Stimulated activated CD8-positive, alpha-beta memory T cell treated with anti-CD3 and anti-CD28 coated beads, Interleukin-15, amount 100 ng/mL, for 24 hours (primary cell): ENCODE measurements at places on chromosomes 3 and 15.

GRCh38 chr15:80582816-80583423 is 112.2 kb upstream of the ABHD17C start:
- no peak for DNase-seq

DNA sequence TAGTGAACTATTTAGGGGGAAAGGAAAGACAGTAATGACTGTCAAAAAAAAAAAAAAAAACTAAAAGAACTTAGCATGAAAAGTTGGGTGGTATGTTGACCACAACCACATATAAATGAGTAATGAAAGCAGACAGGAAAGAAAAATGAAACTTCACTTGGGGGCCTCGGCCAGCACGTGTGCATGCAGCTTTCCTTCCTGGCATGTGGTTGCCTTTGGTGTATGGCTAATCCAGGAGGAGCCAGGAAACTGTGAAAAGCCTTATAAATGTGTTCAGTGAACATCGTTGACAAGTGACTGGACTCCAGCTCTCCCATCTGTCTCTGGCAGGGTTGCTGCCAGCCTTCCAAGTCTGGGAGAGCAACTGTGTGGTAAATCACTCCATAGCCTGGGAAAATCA is 195.1 kb downstream of the DTWD1 start:
- no peak for DNase-seq

DNA sequence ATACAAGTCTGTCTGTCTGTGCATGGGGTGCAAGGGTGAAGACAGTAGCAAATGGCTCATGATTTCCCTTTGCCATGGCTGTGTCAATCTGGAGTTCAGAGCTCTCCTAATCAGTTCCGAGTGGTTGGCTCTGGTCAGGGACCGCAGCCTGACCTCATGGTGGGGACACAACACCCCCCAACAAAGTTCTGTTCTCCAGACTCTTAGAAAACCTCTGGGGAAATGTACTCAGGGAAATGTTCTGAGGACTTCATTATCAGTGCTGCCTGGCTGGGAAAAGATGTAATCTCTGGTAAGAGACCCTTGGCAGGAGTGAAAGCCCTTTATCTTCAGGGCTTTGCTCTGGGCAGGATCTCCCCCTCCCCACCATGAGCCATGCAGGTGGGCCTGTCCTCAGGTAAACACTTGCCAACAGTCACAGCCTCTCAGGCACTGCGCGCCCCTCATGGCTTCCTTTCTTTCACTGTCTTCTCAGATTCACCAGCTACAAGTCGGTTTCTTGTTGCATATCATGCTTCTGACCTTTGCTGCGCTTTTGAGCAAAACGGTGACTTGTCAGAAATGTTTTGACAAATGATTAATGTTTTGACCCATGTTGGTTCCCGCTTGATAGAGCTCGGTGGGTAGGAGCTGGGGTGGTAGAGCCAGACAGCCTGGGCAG is 95.5 kb downstream of the ST6GAL1 start:
- DNase-seq, result peak; percentile 19

DNA sequence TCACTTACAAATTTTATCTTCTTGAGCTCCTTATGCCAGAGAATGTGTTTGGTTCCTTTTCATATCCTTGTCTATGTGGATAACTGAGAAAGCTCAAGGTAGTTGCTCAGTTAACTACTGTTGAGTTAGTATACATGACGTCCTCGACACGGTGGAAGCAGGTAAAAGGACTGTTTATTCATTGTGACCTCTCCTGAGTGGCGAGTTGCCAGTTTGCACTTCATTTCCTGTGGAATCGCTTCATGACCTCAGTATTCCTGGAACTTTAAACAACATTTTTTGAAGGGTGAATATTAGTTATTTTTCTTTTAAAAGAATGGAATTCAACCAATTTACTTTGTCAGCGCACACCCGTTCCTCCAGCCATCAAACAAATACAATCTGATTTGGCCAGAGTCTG is 1.2 kb upstream of the TPRG1 start:
- no peak for DNase-seq

- no peak for DNase-seq
Observed at GRCh38 chr3:47523310-47524073, 10.0 kb upstream of the ELP6 start.

DNA sequence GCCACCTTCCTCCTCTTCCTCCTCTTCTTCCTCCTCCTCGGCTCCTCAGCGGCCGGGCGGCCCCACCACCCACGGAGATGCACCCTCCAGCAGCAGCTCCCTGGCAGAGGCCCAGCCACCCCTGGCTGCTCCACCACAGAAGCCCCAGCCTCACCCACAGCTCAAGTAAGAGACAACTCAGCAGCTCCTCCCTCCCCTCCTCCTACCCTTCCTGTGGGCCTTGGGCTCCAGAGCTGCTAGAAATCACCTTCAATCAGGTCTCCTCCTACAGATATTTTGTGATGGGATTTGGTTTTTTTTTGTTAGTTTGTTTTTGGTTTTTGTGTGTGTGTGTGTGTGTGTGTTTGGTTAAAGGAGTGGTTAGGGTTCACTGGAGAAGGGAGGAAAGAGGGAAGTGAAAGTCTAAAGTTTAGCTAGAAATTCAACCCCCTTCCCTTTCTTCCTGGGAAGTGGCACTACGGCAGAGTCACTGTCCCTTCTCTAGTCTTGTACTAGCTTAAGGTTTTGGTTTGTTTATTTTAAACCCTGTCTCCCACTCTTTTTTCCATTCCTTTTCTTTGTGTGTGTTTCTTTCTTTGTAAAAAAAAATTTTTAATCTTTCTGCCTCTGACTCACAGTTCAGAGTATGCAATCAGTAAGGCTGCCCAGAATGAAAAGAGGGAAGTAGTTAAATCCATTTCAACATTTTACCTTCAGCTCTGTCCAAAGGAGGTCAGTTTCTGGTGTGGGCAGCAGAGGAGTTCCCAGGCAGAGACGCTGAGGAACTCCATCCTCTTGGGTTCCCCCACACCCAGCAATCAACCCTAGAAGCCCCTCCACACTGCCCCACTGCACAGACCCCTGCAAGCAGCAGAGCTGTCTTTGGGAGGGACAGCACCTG is 29.0 kb upstream of the TIMP4 start:
- DNase-seq, result no peak

DNA sequence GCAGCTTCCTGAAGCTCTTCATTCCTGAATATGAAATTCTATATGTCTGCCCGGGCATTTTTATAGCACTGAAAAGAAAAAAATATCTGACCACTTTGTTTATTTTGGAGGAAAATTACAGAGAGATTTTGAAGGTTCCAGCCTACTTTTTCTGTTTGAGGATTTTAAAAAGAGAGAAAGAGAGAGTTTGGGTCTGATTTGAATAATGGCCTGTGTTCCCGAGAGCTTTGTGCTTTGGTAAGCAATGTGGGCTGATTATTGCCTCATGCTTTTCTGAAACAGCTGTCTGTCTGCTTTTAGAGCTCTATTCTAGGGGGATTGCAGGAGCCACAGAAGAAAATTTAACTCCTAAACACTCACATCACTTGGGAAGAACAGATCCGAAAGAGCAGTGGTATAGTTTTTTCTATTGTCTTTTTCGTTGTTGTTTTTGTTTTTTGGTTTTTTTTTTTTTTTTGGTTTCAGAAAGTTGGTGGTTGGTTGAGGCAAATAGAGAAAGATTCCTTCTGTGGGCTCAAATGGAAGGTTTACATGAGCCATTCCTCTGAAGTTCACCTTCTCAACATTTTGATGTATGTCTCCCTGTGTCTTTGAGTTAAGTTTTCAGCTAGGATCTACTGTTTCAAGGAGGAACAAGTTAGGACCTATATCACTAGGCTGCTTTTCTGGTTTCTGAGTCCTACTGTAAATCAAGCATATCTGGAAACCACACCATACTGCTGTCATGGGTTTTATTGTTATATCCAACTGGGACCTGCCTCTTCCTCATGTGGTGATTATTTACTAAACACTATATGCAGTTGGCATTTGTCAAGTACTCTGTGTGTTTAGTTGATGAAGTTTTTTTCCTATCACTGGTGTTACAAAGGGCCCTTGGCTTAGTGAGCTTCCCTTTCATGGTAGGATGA is 178.9 kb downstream of the KCNMB2 start:
- no peak for DNase-seq

DNA sequence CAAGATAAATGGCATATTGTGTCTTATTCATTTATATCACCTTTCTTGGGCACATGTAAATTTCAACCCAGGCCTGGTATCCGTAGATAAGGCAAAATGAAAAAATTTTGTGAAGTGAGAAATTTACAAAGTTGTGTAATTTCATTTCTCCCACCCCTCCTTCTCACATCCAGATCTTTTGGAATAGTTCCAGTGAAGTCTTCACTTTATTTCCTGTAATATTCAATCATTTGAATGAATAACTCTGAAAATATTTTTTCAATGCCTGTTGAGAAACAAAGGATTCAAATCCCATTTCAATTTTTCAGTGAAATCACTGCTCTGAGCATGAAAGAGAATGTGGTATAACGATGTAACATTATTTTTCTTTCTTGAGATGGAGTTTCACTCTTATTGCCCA is 53.4 kb downstream of the BTLA start:
- no peak for DNase-seq

DNA sequence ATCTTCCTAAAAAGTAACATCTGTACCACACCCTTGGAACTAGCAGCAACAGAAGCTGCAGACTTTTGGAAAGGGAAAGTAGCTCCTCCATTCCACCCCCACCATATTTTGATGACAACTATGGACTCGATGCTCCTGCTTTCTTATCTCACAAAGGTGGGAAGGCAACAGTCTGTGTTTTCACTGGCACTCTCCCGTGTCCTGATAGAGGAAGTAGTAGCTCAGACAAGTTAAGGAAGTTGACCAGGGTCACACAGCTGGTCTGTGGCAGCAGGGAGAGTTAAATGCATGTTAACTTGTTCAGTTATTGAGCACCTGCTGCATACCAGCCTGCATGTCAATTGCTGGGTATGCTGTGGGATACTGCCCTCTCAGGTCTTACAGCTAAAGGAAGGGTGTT is 33.1 kb downstream of the BHLHE40 start:
- DNase-seq, result no peak

GRCh38 chr15:52078197-52078875 is 34.2 kb downstream of the BCL2L10 start:
- DNase-seq, result no peak

- no peak for DNase-seq
Observed at GRCh38 chr3:135538123-135538522, 427.4 kb upstream of the PPP2R3A start.

- DNase-seq, result no peak
Observed at GRCh38 chr15:52559575-52559974, 9.3 kb downstream of the ARPP19 start.

DNA sequence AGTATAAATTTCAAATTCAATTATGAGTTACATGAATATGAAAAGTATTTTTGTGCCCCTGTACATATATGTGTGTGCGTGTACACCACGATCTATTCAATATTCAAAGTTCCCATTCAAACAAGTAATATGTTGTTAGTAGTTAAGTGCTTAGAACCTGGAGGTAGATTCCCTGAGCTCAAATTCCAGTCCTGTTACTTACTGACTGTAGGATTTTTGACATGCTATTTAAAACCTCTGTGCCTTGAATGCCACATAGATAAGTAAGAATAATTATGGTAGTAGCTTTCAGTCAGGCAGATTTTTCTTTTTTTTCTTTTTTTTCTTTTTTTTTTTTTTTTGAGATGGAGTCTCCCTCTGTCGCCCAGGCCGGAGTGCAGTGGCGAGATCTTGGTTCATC is 53.3 kb upstream of the CMSS1 start:
- no peak for DNase-seq

DNA sequence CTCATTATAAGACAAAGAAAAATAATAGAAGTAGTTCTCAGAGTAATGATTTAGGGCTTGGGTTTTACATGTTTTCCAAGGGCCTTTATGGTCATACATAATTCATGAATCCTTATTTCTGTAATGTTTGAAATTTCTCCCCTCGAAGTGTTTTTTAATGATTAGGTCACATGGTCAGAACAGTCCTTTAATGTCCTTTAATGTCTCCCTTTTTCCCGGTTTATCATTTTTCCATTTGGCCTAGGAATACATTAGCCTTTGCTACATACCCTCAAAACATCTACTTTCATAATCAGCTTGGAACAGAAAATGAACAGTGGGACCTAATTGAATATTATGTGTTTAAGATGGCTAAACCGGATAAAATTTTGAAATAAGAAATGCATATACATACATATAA is 159.9 kb upstream of the ROBO2 start:
- no peak for DNase-seq

DNA sequence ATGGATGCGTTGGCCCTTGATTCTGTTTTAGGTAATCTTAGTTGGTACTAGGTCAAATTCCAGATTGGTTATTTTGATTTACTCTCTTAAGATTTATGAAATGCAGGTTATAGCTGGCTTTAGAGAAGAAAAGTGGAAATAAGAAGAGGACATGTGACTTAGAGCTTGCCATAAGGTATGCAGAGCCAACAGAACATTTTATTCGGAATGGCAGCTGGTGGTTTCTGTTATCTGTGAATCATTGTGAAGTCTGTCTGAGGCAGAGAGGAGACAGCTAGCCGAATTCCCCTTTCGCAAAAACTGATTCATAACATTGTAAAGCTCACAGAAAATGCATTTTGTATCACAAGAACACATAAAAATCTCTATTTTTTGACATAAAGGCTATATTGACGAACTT is 82.1 kb downstream of the FILIP1L start:
- no peak for DNase-seq
